ENCODE measurements at places on chromosomes 3 and 15. TPM values are rescaled to one million over a fixed set of nuclear protein-coding genes. Genes with fewer than 3 reads are reported as not detected.

GRCh38 chr3:44510000-44510368, 32.5 kb upstream of the ZNF445 start:
- DNase-seq: peak; percentile 27

The IMPG2 gene
- not detected for polyA plus RNA-seq

The DGKG gene
- 1.6 TPM for polyA plus RNA-seq

GRCh38 chr3:95923496-95924210, 890.7 kb upstream of the EPHA6 start:
- peak; percentile 1 for DNase-seq

DNA sequence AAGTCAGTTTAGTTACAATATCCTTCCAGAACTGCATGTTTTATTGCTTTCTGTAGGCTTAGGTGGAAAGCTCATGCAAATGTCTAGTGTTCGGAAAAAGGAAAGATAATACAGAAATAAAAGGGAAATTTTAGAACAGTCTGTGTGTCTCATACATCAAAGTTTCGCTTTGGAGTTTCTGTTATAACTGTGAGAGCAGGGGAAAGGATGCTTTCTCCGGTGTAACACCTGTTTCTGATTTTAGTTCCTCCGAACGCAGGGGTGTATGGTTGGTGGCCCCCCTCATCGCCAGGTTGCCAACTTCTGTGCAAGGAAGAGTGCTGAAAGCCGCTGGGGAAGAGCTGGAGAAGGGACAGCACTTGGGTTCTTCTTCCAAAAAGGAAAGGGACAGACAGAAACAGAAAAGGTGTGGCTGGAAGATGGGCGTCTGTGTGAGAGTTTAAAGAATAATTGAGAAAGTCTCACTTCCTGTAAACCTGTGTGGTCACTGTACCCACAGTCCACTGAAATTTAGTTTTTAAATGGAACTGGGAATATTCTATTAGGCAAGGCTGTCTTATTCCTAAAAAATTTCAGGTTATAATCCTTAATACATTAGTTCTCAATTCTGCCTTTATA, 6.7 kb downstream of the P2RY12 start:
- DNase-seq: no peak

- no peak for DNase-seq
These were observed 22.4 kb upstream of the ALDH1A2 start for GRCh38 chr15:58087871-58088270.

The WDR93 gene
- polyA plus RNA-seq: not detected

DNA sequence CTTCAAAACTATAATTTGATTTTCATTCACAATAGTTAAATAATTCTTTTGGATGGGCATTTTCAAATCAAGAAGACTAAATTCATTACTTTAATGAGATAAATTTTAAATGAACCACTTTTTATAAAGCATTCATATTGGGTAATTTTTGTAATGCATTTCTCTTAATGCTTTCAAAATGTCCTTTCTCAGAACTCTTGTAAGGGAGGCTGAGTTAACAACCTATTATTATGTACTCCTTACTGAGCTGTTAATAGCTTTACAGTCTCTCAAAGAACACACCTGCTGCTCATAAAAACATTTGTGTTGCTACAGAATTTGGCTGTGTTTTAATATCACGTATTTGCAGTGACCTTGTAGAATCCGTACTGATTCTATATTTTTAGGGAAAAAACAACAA, 334.0 kb upstream of the ARL6 start:
- no peak for DNase-seq

The ZKSCAN7 gene
- polyA plus RNA-seq: 0.22 TPM

The DPPA2 gene
- polyA plus RNA-seq: 0.03 TPM

- no peak for DNase-seq
These were observed 34.8 kb upstream of the CD47 start for GRCh38 chr3:108125550-108126071.

GRCh38 chr15:66240240-66240794, 13.2 kb downstream of the MEGF11 start:
- peak; percentile 16 for DNase-seq

- DNase-seq: no peak
These were observed 42.2 kb downstream of the BHLHE40 start for GRCh38 chr3:5021116-5022092.

All from small intestine (tissue), 16 donors.